ENCODE measurements at places on chromosomes 2 and 18. TPM values are rescaled to one million over a fixed set of nuclear protein-coding genes. Genes with fewer than 3 reads are reported as not detected.

DNA sequence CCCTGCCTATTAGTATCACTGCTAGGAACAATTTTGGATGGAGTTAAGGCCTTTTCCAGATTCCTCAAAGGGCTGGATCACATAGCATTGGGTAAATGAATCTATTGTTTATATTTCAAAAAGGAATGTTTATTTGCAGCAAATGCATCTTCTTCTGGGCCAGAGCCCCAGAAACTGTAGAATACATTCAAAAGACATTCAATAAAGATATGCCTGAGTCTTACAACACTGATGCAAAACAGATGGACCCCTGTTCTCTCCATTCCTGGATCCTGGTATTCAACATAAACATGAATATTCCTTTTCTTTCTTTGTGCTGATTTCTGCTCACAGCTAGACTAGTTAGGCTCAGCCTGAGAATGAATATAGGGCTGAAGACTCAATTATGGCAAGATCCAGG is 227.2 kb upstream of the KLHL29 start:
- no peak for DNase-seq

The FHL2 gene
- total RNA-seq, result 36.9 TPM

GRCh38 chr2:128805237-128805636 is 486.6 kb upstream of the HS6ST1 start:
- no peak for DNase-seq

The TUBA3D gene
- 0.18 TPM for total RNA-seq

GRCh38 chr2:219056176-219056895 is 4.4 kb downstream of the IHH start:
- no peak for DNase-seq

GRCh38 chr2:233811087-233811486 is 33.0 kb downstream of the MROH2A start:
- no peak for DNase-seq

DNA sequence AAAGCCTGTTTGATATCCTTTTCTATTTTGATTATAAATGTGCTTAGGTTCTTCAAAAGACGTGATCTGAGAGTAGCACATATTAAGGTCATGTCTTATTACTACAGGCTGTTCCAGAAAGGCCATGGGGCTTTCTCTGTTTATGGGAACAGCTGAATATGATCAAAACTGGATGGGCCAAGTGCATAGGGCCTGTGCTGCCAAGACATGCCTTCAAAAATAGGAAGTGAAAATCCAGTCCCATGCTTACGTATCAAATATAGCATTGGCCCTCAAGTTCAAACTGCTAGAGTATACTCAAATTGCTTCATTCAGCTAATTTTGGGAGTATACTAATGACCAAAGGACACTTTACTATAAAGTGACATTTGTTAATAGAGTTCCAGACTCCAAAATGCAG is 24.1 kb downstream of the SLC25A52 start:
- no peak for DNase-seq

The HNMT gene
- total RNA-seq, result 1.3 TPM

DNA sequence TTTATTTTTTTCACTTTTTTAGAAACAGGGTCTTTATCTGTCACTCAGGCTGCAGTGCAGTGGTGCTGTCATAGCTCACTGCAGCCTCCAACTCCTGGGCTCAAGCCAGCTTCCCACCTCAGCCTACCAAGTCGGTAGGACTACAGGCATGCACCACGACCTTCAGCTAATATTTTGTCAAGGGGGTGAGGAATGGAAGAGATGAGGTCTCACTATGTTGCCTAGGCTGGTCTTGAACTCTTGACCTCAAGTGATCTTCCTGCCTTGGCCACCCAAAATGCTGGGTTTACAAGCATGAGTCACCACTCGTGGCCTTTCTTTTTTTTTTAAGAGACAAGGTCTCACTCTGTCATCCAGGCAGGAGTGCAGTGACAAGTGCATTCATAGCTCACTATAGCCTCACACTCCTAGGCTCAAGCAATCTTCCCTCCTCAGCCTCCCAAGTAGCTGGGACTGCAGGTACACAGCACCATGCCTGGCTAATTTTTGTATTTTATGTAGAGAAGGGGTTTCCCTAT is 13.4 kb downstream of the PPP1R7 start:
- no peak for DNase-seq

DNA sequence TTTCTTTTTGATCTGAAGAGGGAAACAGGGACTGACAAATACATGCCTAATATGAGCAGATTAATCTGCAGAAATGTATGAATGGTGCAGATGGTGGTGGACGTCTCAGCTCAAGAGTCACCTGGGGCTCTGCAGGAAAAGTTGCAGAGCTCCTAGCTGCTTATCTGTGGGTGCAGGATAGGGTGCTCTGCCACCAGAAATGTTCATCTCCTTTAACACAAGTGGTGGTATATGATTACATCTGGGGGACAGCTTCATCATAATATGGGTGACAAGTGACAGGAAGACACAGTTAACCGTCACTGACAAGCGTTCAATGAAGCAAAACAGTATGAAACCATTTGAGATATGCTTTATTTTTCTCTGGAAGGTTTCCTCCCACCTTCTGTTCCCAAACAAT is 121.2 kb upstream of the LINC00305 start:
- DNase-seq, result no peak

The ANKRD23 gene
- total RNA-seq, result 2.3 TPM

GRCh38 chr2:88452565-88452905 is at the start of gene FOXI3:
Gene FOXI3 (minus strand): TSS chr2:88452693. CDS start chr2:88452535, 158 bp downstream.
- peak; percentile 54 for DNase-seq

- no peak for DNase-seq
Measured at GRCh38 chr2:18167871-18168270, 289.4 kb downstream of the KCNS3 start.

GRCh38 chr18:63464434-63464833 is 12.3 kb upstream of the SERPINB5 start:
- no peak for DNase-seq

- DNase-seq, result no peak
Measured at GRCh38 chr2:28486526-28486925, 9.3 kb upstream of the PLB1 start.

The OR6B2 gene
- not detected for total RNA-seq

DNA sequence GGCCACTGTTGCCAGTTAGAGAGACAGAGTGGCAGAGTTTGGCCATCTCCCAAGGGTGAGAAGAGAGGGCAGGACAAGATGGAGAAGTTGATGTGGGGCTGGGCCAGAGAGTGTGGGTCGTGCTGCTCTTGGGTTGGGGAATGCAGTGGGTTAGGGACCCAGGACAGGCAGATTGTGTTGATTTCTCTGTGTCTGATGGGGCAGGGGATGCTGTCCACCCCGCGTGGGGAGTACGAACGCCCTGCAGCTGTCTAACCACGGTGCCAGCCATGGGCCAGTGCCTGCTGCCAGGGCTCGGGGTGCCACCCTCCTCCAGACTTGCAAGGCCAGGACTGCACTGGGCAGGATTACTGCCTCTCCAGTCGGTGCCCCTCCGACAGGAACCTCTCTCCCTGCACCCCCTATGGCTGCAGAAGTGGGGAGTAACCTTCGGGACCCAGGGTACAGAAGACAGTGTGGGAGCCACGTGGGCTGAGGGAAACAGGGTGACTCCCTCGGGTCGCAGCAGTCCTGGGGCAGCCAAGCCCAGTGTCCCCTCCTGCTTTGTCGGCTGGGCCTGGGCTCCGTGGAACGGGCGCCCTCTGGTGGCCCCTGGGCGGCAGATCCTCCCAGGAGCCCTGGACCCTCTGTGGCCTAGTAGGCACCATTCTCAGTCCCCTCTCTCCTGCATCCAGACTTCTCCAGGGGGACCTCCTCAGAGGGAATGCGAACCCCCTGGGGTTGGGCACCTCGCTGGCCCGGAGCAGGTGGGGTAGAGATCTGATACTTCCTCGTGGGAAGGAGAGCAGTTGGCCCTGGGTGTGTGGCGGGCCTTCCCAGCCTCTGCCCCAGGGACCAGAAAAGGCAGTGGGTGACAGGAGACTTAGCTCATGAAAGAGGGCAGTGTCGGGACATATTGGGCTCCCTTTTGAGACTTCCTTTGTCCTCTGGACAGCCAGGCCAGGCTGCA is 2.7 kb downstream of the GPC1 start:
- peak; percentile 75 for DNase-seq

The ARHGEF33 gene
- total RNA-seq, result 0.92 TPM

- no peak for DNase-seq
Measured at GRCh38 chr2:167595839-167596471, 651.4 kb downstream of the STK39 start.

DNA sequence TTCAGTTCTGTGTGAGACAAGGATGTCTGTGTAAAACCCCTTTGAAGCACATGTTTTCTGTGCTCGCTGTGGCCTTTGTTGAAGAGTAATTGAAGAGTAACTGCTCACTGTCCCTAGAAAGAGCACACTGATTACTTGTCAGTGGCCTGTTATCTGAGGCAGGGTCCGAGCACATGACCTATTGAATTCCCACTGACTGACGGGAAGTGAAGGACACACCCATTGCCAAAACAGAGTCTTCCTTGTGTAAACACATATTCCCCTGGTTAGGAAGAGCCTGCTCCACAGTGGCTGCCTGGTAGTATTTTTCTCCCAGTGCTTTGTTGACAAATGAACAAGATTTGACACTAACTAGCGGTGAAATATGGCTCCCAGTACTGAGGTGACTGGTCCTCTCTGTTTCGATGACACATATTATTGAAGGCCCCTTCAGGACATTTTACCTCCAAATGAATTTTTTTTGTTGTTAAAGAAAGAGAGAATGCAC is 148.5 kb upstream of the GYPC start:
- no peak for DNase-seq

DNA sequence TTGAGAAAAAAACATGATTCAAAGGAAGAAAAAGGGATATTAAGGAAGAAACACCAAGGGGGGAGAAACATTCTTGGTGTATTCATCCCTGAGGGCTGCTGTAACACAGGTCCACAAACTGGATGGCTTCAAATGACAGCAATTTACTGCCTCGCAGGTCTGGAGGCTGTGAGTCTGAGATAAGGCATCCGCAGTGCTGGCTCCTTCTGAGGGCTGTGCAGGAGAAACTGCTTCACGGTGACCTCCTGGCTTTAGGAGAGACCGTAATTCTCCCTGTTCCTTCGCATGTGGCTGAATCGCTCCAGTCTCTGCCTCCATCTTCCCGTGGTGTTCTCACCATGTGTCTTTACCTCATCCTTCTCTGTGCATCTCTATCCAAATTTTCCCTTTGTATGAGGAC is 490.7 kb downstream of the EIPR1 start:
- DNase-seq, result no peak

The DSC3 gene
- total RNA-seq, result 0.61 TPM

DNA sequence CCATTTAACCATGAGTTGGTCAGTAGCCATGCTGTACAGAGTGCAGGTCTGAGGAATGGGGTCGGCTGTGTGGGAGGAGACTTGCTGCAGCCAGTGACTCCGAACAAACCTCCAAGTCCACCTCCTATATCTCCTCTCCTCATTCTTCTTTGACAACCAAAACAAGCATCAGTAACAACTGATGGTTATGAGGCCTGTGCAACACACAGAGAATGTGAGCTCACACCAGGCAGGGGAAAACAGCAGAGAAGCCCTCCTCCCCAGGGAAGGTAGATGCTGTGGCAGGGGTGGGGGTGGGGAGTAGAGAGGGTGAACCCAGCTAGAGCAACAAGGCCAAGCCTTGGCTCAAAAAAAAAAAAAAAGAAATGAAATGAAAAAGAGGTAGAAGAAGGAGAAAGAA is 12.3 kb upstream of the CNGA3 start:
- no peak for DNase-seq

GRCh38 chr2:81194581-81194980 is 890.0 kb upstream of the LRRTM1 start:
- DNase-seq, result no peak

DNA sequence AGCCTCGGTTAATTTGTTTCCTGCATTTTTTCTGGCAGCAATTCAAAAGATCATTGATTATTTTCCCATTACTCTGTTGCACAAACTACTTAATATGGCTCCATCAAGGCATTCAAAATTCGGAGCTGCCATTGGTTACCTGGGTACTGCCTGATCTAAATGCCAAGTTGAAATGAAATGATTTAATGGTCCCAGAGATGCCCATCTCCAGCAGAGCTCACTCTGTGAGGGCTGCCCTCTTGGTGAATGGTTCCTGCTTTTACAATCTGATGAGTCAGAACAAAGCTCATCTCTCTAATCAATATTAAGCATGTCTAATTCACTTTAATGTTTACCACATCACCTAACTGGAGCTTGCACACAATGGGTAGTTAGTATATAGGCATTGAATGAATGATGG is 126.1 kb downstream of the CTNNA2 start:
- no peak for DNase-seq

The CXCR4 gene
- 0.79 TPM for total RNA-seq

GRCh38 chr2:118642501-118642900 is 204.9 kb downstream of the EN1 start:
- no peak for DNase-seq

GRCh38 chr2:1854729-1855547 is 110.6 kb upstream of the PXDN start:
- peak; percentile 80 for DNase-seq

The TANC1 gene
- total RNA-seq, result 2.5 TPM

DNA sequence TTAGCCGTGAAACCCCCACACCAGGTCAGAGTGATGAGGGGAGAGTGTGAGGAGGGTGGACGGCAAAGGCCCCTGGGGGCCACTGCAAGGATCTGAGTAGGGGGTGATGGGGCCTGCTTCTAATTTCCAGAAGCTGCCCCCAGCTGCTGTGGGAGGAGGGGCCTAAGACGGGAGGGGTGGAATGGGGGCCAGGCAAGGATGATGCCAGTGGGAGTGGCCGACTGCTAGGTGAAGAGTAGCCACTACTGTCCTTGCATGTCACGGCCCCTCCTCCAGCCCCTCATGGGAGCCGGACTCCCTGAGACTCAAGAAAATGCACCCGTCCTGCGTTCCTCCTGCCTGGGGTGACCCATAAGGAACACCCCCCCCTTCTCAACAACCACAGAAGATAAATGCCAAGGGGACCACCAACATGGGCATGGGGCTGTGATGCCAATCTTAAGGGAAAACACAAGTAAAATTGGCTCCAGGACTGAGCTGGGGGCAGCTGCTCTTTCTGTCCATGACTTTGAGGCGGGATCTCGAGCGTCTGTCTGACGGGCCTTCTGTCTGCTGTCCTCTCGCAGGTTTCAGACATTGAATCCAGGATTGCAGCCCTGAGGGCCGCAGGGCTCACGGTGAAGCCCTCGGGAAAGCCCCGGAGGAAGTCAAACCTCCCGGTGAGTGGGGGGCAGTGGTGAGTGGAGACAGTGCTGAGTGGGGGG is 24.2 kb upstream of the PRLH start:
- no peak for DNase-seq

DNA sequence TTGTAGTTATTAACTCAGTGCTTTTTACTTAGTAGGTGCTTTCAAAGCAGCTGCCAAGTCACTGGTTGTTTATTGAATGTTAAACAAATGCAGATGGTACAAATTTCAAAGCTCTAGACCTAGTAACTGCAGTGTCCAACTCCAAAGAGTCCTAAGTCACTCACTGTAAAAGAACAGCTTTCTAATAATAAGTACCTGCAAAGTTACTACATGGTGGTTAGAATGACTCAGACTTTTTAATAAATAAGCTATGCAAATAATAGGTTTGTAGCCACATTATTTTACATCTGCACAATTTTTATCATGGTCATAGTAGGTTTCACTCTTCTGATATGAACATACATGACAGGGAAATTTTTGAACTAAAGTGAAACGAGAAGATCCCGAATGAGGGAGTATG is 1620.4 kb upstream of the CELF4 start:
- DNase-seq, result no peak

GRCh38 chr2:95328358-95329125 is 31.4 kb downstream of the KCNIP3 start:
- no peak for DNase-seq

GRCh38 chr2:217988840-217989204 is 14.0 kb downstream of the TNS1 start:
- DNase-seq, result no peak

The HOXD3 gene
- total RNA-seq, result not detected

- DNase-seq, result no peak
Measured at GRCh38 chr2:54524226-54524991, 68.3 kb downstream of the SPTBN1 start.

The LYG2 gene
- total RNA-seq, result not detected
